ENCODE measurements at places on chromosomes 2 and 18.

DNA sequence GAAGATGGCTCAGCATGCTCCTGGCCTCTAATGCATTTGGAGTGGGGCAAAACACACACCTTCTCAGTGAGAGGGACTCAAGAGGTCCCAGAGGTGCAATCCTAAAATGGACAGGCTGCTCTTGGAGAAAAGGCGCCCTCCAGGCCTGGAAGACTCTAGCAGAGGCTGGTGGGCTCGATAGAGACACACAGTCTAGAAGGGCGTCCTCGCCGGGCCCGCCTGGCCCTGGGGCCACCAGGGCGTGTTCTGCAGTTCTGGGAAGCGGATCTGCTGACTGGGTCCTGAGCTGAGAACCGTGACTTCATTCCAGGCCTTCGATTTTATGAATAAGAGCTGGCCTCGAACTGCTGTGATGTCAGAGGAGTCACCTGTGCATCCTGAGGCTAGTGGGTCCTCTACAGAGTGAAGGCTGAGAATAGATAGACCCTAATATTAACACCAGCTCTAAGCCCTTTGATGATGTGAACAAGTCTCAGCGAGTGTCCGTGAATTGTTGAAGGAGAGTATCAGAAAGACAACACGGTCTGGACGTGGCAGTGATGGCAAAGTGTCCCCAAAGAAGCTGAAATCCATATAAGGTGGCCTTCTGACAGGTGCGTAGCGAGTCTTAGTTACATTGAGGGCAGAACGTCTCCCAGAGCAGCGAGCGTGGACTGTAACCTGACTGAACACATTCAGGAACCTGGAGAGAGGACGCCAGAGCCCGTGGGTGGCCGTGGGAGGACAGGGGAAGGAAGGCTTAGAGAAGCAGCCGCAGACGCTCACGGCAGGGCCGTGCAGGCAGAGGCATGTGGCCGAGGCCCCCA, 136.9 kb downstream of the PTGR3 start:
- DNase-seq = no peak

- no peak for DNase-seq
These were observed 3.7 kb downstream of the QPCT start for GRCh38 chr2:37348155-37348554.

DNA sequence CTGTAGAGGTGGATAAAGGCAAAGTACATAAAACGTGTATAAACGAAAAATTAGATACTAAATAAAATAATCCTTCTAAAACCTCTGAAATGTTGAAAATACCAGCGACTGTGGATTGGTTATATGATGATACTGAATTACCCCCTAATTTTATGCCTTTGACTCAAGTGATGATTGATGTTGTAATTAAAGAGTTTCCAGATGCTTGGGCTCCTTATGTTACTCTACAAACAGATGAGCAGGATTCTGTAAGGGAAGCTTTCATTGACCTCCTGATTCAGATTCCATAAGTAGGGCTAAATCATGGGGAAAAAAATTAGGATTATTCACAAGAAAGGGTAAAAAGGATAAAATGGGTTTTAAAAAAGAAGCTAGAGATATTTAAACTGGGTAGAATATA, 418.2 kb upstream of the SLC39A10 start:
- no peak for DNase-seq

DNA sequence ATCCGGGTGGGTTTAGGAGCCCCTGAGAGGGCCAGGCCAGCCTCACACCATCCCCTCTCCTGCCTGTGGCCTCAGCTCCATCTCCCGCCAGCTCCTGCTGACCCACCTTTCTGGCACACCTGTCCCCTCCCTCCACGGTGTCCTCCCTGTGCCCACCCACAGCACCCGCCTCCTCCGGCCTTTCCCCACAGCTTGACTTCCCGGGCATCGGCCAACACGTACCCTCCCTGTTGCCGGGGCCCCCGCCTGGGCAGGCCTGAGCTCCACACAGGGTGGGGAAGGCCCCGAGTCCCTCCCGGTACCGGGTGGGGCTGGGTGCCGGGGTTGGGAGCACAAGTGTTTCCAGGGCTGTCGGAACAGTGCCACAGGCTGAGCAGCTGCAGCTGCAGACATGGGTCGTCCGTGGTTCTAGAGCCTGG, 6.5 kb downstream of the GPC1 start:
- no peak for DNase-seq

DNA sequence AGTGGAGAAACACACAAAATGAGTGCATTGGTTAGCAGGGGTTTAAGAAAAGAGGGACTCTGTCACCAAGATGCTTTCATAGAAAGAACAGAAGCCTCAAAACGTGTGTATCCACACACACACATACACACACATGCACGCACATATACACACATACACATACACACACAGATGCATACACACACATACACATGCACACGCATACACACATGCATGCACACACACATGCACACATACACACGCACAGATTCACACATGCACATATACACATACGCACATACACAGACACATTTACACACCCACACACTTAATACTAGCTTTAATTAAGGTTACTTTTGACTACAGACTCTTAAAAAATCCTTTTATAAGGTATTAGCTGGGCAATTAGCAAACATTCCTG, 84.6 kb upstream of the TPO start:
- DNase-seq = no peak

- peak; percentile 90 for DNase-seq
These were observed 3.9 kb downstream of the WIPF1 start for GRCh38 chr2:174593574-174594203.
